Activated naive CD8-positive, alpha-beta T cell treated with anti-CD3 and anti-CD28 coated beads for 36 hours (primary cell): ENCODE measurements at places on chromosomes 5 and 9. TPM values are rescaled to one million over a fixed set of nuclear protein-coding genes. Genes with fewer than 3 reads are reported as not detected.

- no peak for DNase-seq
These were observed 605.8 kb upstream of the PTGER4 start for GRCh38 chr5:40073927-40074326.

DNA sequence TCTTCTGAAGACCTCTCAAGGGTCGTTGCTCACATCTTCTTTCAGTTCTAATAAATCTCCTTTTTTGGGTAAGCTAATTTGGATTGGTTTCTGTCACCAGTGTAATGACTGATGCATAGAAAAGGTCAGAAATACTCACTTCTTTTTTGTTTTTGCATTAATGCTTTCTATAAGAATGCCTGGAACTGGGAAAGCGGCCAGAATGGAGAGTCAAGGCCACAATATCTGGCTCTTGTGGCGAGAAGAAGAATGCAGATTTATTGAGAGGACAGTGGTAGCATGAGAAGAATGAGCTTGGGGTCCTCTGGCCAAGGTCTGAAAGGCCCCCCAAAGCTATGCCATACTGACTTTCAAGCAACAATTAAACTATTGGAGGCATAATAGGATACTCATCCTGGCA lies 88.0 kb upstream of the SLC12A2 start:
- DNase-seq, result no peak

GRCh38 chr9:113931140-113931539 lies 55.0 kb downstream of the ZNF618 start:
- DNase-seq, result no peak

PRELID2 gene
- 2.5 TPM for total RNA-seq

DNA sequence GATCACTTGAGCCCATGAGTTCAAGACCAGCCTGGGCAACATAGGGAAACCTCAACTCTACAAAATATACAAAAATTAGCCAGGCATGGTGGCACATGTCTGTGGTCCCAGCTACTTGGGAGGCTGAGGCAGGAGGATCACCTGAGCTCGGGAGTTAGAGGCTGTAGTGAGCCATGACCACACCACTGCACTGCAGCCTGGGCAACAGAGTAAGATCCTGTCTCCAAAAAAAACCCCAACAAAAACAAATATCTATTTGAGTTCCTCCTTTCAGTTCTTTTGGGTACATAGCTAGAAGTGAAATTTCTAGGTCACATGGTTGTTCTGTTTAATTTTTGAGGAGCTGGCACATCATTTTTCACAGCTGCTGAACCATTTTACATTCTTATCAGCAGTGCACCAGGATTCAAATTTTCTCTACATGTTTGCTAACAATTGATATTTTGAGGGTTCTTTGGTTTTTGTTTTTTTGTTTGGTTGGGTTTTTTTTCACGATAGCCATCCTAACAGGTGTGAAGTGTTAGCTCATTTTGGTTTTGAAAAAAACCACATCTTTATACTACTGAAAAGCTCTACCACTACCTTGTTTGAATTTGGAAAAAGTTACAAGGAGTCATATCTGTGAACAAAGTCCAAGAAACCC lies 176.9 kb upstream of the SLC12A2 start:
- DNase-seq, result no peak

GRCh38 chr9:95643619-95644018 lies 126.8 kb upstream of the PTCH1 start:
- no peak for DNase-seq

DNA sequence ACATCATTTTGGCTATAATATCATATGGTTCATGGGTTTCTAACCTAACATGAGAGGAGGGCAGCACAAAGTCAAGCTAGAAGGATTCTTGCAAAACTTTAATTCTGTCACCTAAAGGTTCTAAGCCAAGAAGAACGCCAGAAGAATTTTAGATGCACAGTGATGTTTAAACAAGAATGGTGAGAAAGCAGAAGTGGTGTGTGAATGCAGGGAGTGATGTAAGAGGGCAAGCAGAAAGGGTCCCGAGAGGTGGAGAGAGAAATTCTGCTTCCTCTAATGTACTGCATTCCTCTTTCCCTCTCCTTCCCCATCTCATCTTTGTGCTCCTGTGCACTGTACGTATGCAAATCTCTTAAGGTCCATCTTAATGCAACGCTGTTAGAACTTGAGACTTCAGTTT lies 2.1 kb upstream of the TRMO start:
- DNase-seq, result no peak

DNA sequence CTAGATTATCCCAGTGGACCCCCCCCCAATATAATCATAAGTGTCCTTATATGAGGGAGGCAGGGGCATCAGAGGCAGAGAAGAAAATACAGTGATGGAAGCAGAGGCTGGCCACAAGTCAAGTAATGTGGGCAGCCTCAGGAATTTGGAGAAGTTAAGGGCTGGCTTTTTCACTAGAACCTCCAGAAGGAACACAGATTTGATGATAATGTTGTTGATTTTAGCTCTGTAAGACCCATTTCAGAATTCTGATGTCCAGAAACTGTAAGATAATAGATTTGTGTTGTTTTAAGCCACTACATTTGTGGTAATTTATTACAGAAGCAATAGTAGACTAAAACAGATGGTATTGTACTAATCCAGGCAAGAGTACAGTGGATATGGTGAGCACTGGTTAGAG lies 36.3 kb upstream of the LRRTM2 start:
- DNase-seq, result no peak

DNA sequence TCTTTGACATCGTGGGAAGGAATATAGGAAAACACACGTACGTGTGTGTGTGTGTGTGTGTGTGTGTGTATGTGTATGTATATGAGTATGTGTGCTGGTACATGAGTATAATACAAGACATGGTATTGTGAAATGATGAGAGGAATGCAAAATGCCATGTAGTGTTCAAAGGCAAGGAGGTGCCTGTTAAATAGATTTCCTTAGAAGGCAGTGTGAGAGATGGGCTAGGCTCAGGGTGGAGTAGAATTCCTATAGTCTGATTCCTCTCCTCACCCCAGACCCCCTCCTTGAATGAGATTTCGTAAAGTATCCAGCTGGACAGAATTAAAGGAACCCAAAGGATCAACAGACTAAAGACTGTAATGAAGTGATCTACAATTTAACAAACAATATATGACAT lies 11.1 kb downstream of the GPR21 start:
- DNase-seq, result no peak

- no peak for DNase-seq
These were observed 464.5 kb upstream of the RGMB start for GRCh38 chr5:98308960-98309359.

TRPM3 gene
- not detected for total RNA-seq

DNA sequence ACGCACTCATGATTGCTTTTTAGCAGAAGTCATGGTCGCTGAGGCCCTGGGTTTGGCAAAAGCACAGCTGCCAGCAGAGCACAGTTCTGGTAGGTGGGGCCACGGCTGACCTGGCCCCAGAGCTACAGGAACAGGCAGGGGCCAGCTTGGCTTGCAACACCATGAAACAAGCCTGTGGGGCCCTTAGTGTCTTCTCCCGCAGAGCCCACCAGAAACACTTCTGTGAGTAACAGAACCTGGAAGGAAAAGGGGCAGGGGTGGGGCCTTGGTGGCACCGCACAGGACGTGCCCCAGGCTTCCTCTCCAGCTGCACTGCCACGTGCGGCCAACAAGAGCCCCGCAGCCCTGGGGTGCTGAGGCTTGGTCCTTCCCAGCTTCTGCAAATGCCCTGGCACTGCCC lies 4.8 kb downstream of the ASB6 start:
- no peak for DNase-seq

DNA sequence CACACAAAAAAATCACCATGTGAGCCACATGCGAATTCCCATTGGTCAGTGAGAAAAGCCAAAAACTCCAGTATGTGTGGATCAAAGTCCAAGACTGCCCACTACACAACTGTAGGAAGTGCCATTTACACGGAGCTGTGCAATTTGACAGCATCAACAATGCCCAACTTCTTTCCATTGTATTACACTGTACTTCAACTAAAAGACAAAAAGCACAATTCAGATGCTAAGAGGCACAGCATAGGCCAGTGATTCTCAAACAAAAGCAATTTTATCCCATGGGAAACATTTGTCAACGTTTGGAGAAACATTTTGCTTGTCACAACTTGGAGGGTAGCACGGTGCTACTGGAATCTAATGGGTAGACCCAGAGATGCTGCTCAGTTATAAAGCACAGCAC lies 39.8 kb downstream of the IARS1 start:
- DNase-seq, result no peak

LYRM7 gene
- 26.2 TPM for total RNA-seq

DNA sequence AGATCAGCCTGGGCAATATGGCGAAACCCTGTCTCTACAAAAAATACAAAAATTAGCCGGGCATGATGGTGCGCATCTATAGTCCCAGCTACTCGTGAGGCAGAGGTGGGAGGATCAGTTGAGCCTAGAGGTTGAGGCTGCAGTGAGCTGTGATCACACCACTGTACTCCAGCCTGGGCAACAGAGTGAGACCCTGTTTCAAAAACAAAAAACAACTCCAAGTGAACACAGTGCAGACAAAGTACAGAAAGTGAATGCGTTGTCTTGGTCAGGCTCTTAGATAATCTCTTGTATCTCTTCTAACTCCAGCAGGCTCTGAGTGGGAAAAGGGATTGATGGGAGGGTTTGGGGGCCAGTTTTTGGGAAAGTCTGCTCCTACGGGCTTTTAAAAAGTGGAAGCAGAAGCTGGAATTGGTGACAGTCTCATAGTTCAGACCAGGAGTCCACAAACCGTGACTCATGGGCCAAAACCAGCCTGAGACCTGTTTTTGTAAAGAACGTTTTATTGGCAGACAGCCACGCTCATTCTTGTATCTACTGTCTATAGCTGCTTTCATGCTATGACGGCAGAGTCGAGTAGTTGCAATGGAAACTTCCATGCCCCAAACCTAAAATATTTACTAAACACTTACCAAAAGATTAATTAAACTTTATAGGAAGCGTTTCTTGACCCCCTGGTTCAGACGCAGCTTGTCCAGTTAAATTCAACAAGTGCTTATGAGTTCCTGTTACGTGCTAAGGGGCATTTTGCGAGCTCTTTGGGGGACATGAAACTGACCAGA lies 32.9 kb downstream of the NDST1 start:
- no peak for DNase-seq

STKLD1 gene
- total RNA-seq, result 0.16 TPM

DNA sequence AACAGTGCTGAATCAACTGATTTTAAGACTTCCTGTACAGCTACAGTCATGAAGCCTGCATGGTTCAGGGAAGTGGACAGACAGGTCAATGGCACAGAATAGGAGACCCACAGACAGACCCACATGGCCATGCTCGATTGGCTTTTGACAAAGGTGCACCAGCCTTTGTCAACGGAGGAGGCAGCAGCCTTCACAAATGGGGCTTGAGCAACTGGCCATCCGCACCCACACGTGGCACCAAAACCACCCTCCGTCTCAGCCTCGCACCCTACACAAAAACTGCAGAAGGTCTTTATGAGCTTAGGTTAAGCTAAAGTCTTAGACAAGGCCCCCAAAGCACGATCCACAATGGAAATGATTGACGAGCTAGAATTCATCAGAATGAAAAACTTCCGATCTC lies 59.5 kb upstream of the UBAC1 start:
- DNase-seq, result no peak
